ENCODE measurements at places on chromosomes 5 and 9. TPM values are rescaled to one million over a fixed set of nuclear protein-coding genes. Genes with fewer than 3 reads are reported as not detected.

KCNV2 gene
- not detected for total RNA-seq

PCDHGA10 gene
- total RNA-seq, result not detected

GRCh38 chr9:7139886-7140285 lies 382.1 kb downstream of the KDM4C start:
- H3K4me3 ChIP-seq, result no peak overlapping the region
- peaks cover 30% of the 10 kb centered on the region for H3K36me3 ChIP-seq
- H3K27ac ChIP-seq, result no peak overlapping the region
- H3K4me1 ChIP-seq, result no peaks in the 10 kb centered on the region
- no peaks in the 10 kb centered on the region for H3K27me3 ChIP-seq

- no peak overlapping the region for H3K27ac ChIP-seq
- no peaks in the 10 kb centered on the region for H3K4me1 ChIP-seq
- no peak overlapping the region for H3K4me3 ChIP-seq
These were observed 2.5 kb upstream of the RANBP3L start for GRCh38 chr5:36304095-36304805.

DNA sequence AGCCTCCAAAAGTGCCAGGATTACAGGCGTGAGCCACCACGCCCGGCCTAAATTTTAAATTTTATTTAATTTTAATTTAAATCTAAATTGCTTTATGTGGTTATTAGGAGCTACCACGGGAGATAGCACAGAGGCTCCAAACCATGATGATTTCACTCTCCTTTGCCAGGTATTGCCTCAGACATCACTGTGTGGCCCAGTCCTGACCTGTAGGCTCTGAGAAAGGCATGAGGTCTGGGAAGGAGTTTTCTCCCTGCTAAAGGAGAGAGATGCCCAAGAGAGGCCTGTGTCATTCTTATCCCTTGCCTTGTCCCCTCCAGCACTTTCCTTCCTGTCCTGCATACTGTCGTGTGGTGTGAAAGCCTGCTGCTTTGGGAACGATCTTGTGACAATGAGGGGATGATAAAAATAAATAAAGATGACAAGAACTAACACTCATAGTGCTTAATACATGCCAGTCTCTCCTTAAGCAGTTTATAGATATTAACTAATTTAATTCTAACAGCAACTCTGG lies 37.0 kb upstream of the BASP1 start:
- H3K4me3 ChIP-seq, result no peak overlapping the region
- H3K27me3 ChIP-seq, result no peaks in the 10 kb centered on the region
- no peak for DNase-seq

- no peak overlapping the region for H3K4me3 ChIP-seq
- DNase-seq, result no peak
- H3K27ac ChIP-seq, result peak overlapping the region; percentile 36
- H3K36me3 ChIP-seq, result peaks cover 58% of the 10 kb centered on the region
- H3K27me3 ChIP-seq, result no peaks in the 10 kb centered on the region
- peaks cover 8% of the 10 kb centered on the region for H3K4me1 ChIP-seq
These were observed 34.3 kb downstream of the NIPAL4 start for GRCh38 chr5:157494178-157494832.

DNA sequence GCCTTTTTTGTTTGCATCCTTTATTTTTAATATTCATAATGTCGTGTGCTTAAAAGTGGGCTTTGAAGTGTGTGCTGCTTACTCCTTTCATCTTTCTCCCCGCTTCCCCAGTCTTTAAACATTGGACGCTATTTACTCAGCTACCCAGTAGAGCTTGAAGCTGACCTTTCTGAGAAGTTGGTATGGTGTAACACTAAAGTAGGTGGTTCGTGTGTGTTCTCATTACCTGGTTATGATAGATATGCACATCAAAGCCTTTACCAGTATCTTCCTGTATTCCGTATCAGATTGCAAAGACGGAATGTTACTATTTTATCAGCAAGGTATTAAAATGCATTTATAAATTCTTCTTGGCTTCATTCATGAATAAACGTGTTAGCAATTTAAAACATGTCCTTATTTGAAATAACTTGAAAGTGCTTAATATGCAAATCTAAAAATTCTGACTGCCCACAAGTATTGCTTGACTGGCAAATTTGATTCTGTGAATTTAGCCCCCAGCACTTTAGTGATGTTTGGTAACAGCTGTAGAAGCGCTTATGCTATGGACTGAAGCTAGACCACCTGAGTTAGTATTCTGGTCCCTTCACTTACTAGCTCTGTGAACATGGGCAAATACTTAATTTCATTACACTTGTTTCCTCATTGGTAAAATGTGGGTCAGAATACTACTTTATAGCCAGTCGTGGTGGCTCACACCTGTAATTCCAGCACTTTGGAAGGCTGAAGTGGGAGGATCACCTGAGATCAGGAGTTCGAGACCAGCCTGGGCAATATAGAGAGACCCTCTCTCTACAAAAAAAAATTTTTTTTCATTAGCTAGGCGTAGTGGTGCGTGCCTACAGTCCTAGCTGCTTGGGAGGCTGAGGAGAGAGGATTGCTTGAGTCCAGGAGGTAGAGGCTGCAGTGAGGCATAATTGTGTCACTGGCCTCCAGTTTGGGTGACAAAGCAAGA lies 1.7 kb downstream of the RRAGA start:
- H3K4me3 ChIP-seq, result peak overlapping the region; percentile 96
- peak overlapping the region; percentile 99 for H3K27ac ChIP-seq

DNA sequence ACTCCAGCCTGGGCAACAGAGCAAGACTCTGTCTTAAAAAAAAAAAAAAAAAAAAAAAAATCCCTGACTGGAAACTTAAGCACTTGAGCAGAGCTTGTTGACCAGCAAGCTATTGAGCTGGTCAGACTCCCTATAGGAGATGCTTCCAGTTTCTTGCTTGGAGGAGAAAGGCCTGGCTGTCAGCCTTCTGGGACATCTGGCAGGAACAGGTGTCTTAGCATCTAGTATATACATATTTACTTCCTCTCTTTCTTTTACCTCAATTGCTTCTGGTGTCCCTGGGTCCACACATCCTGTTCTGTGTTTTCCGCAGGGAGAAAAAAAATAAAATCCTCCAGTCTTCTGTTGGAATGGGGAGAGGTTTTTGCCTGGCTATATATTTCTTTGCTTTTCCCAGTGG lies 60.1 kb downstream of the PRKACG start:
- H3K4me3 ChIP-seq, result no peak overlapping the region
- H3K36me3 ChIP-seq, result peaks cover 5% of the 10 kb centered on the region
- DNase-seq, result no peak
- peaks cover 35% of the 10 kb centered on the region for H3K4me1 ChIP-seq
- no peak overlapping the region for H3K27ac ChIP-seq

DNA sequence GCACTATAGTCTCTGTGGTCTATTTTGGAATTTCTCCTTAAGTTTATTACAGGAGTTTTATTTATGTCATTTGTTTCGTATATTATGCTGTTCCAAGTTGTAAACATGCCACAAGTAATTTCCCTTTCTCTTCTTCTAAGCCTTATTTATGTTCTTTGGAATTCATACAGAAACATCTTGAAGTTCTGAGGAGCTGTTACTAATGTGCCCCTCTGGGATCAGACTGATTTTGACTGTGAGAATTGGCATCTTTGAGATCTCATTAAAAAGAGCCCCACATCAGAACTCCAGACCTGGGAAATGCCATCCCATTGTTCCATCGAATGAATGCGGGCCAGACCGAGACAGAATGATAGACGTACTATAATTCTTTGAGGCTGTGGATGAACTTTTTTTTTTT lies 138.8 kb upstream of the CD180 start:
- H3K27ac ChIP-seq, result no peak overlapping the region
- H3K36me3 ChIP-seq, result no peaks in the 10 kb centered on the region
- no peaks in the 10 kb centered on the region for H3K4me1 ChIP-seq
- no peak overlapping the region for H3K4me3 ChIP-seq

DNA sequence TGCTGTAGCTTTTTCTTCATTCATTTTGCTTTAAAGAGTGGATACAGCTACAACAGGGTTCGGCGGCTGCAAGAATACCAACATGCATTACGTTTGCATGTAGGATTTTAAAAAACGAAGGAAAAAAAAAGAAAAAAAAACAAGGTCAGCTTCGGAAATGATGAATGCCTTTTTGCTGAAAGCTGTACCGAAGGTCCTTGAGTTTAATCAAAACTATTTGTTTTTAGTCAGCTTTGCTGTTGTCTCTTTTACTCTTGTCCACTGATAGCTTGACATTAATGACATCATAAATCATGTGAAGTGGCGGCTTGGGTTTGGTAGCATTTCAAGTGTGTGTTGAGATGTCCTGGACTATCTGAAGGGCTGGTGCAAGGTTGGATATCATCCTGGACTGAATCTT lies 779.1 kb downstream of the NR2F1-AS1 start:
- no peaks in the 10 kb centered on the region for H3K4me1 ChIP-seq
- no peaks in the 10 kb centered on the region for H3K36me3 ChIP-seq
- H3K27me3 ChIP-seq, result no peaks in the 10 kb centered on the region
- H3K4me3 ChIP-seq, result no peak overlapping the region

GRCh38 chr9:76310577-76310976 lies 83.6 kb downstream of the RFK start:
- no peak overlapping the region for H3K27ac ChIP-seq
- H3K4me3 ChIP-seq, result no peak overlapping the region
- no peak for DNase-seq
- no peaks in the 10 kb centered on the region for H3K4me1 ChIP-seq

- H3K27me3 ChIP-seq, result no peaks in the 10 kb centered on the region
- no peaks in the 10 kb centered on the region for H3K36me3 ChIP-seq
- no peak for DNase-seq
- H3K27ac ChIP-seq, result no peak overlapping the region
- no peaks in the 10 kb centered on the region for H3K4me1 ChIP-seq
These were observed 71.5 kb downstream of the SIL1 start for GRCh38 chr5:139126711-139127111.

DNA sequence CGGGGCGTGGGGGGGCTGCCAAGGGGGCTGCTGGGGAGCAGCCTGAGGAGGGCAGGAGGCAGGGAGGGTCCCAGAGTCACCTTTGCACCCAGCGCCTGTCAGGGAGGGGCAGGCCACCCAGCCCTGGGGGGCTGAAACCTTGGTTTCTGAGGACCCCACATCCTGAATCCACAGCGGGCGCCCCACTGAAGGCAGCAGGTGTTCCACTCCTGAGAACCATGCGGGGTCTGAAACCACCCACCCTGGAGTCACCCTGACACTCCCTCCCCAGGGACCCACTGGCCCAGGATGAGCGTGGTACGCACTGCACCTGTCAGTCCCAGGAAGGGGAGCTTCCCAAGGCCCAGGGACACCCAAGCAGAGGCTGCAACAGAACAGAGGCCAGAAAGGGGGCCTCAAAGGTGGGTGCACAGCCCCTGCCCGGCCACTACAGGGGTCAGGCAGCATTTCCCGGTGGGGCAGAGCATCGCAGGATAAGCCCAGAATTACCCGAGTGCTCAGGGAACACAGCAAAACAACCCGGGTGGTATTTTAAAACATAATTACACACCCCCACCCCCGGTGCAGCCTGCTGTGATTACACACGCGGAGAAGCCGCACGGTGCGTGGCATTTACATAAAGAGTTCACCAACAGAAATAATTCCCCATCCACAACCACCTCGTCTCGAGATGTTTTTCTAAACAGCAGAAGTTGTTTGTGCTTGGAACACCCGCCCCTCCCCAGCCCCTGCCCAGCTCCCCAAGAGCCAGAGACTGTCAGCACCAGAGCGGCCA lies 57.3 kb upstream of the UBAC1 start:
- no peaks in the 10 kb centered on the region for H3K4me1 ChIP-seq
- no peaks in the 10 kb centered on the region for H3K27me3 ChIP-seq
- DNase-seq, result no peak
- H3K36me3 ChIP-seq, result no peaks in the 10 kb centered on the region
- H3K27ac ChIP-seq, result no peak overlapping the region
- H3K4me3 ChIP-seq, result no peak overlapping the region
